ENCODE measurements at places on chromosomes 1 and 21. TPM values are rescaled to one million over a fixed set of nuclear protein-coding genes. Genes with fewer than 3 reads are reported as not detected.

DNA sequence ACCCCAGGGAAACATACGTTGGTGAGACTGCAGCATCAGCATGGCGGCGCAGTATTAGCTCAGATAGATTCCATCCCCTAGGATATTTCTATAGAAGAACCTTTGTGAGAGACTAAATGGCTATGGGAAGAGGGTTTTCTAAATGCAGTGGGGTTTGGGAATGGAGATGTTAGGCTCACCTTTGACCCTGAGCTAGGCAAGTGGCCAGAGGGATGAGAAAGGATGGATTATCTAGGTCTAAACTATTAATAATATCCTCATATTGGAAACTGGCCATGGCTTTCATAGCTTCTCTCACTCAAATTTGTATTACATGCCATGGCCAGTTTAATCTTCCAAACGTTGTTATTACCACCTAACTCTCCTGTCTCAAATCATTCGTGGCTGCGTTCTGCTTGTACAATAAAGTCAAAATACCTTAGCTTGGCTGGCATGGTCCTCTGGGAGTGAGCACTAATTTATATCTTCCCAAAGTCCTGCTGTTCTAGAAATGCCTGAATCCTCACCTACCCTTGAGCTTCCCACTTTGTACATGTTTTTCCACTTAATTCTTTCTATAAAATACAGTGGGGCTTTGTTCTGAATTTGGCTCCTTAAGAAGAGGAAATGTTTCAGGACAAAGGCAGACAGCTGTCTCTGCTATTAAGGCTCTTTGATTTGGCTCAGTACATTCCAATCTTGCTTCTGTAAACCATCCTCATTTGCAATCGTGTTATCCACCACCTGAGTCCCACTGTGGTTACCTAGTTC is 31.0 kb upstream of the COG2 start:
- DNase-seq = no peak

- DNase-seq = no peak
These were observed 289.9 kb downstream of the DPYD start for GRCh38 chr1:97630948-97631347.

DNA sequence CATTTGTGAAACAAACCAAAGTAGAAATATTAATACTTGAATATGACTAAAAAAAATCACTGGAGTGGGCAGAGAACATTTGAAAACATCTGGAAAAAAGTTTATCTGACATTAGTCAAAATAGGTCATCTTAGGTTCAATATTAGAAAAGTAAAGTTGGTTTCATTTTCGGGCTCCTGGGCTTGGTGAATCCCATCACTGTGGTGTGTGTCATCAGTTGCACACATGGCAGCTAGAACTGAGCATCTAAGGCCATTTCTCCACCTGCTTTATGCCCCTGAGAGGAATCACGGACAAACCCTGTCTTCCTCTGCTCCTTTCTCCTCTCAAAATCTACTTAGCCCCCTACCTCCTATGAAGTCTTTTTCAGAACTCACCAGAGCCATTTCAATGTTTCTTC is 5.4 kb downstream of the HSD11B1 start:
- no peak for DNase-seq

- DNase-seq = no peak
These were observed 541.4 kb upstream of the B3GALT2 start for GRCh38 chr1:193727850-193728249.

GRCh38 chr1:192732787-192733186 is 76.1 kb upstream of the RGS2 start:
- no peak for DNase-seq

Gene LYSMD1
- total RNA-seq = 13.7 TPM

DNA sequence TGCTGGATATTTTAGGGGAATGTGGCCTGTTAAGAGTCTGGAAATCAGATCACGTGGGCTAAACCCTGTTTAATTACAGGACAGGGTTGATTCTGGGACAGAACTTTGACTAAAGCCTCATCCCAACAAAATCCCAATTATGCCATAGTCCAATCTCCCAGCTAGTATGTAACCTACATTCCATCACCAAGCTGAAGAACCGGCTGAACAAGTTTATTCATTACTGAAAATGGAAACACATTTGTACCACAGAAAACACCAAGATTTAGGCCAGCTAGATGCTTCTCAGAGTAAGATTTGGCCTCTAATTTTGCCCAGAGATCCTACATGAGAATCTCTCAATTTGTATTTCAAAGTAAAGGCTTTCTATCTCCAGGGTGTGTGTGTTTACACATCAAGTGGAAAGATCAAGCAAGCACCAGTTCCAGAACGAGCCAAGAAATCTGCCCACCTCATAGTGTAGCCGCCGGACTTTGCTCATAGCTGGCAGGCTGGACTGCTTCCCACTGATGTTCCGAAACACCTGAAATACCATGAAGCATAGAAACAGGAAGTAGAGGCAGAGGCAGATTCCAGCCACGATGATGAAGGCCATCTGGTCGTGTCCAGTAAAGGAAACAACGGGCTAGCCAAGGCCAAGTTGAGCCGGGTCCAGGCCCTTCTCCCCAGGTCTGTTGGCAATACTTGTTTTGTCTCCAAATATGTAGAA is 86.8 kb downstream of the WLS start:
- DNase-seq = peak; percentile 58

DNA sequence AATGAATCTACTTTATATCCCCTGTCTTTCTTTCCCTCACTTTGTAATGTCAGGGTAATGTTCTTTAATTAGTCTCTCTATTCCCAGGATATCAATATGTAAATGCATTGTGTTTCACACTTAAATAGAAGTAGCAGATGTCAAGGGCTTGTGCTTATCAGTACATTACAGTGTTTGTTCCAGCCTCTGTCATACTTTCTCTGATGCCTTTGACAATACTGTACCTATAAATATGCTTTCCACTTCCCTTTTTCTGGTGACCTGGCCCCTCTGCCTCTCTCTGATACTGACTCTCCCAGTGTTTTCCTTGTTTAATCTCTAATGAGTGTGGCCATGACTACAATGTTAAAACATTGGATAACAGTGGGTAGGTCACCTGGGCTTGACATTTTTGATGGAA is 862.0 kb upstream of the NEGR1 start:
- DNase-seq = no peak

GRCh38 chr1:60874718-60875117 is 207.6 kb upstream of the NFIA start:
- no peak for DNase-seq

Gene SAMD13
- 1.0 TPM for total RNA-seq

Gene RYR2
- total RNA-seq = 13.8 TPM

Gene RHOC
- 202 TPM for total RNA-seq

DNA sequence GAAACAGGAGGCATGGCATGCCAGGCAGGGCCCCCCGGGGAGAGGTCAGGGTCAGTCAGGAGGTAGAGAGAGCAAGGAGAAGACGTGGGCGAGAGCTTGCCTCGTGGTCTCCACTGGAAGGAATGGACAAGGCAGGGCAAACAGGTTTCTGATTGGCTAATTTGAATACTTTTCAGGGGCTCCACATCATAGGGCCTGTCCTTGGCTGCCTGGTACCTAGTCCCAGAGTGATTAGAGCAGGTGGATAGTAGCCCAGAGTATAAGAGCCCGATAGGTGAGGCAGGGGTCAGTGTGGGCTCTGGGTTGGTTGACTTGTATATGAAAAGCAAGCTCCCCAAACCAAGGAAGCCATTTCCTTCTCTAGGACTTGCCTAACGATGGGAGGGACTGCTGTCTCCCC is 178.6 kb downstream of the ZP4 start:
- no peak for DNase-seq

Gene KRTAP7-1
- total RNA-seq = not detected

- no peak for DNase-seq
These were observed 103.5 kb upstream of the CD55 start for GRCh38 chr1:207217778-207218511.

Gene MTOR
- total RNA-seq = 16.9 TPM

Gene B3GALT2
- 3.1 TPM for total RNA-seq

Gene ZNF436
- total RNA-seq = 16.5 TPM

DNA sequence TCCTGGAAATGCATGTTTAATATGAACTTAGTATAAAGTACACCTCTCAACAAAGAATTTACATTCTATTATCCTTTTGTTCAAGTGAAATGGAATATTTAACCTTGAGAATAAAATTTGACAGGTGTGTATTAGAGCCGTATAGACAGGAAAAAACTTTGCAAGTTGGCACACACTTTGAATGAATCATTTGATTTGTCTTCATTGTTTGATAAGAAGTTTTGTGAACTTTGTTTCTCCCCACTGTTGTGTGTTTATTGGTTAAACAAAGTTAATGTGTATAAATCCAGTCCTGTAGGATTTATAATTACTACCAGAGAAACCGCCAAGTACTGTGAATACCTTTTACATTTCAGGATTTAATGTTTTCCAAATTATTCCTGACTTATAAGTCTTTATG is 2.0 kb downstream of the SYDE2 start:
- no peak for DNase-seq

GRCh38 chr1:87348341-87349019 is 19.8 kb downstream of the LMO4 start:
- DNase-seq = no peak

Gene ENO1
- 451 TPM for total RNA-seq

GRCh38 chr1:170663404-170664092 is 383 bp upstream of the PRRX1 start:
- peak; percentile 58 for DNase-seq

Gene KCNN3
- 1.5 TPM for total RNA-seq

- DNase-seq = no peak
These were observed 100.5 kb upstream of the ZBTB40 start for GRCh38 chr1:22350924-22351767.

- DNase-seq = no peak
These were observed 52.4 kb downstream of the KIF26B start for GRCh38 chr1:245207056-245207638.

Data from ovary (tissue), 10 donors.